ENCODE measurements at places on chromosomes 2 and 18.

DNA sequence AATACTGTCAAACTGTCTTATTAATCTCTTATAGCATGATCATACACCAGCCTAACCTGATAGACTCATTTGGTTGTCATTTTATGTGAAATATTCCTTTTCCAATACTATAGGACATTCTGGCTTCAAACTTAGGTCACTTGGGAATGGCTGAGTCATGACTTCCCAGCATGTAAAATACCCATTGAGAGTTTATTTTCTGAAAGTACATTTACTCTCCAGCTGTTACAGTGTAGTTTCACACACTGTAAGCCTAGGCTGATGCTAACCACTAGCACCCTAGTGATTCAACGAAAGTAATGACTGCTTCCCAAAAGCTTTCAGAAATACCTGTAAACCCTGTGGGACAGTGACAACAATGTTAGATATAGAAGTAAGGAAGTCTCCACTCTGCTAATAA is 93.8 kb downstream of the FIGN start:
- no peak for DNase-seq

GRCh38 chr2:106843910-106844250 is 42.1 kb downstream of the ST6GAL2 start:
- no peak for DNase-seq

GRCh38 chr2:144470334-144470733 is 49.6 kb downstream of the ZEB2 start:
- no peak for DNase-seq

DNA sequence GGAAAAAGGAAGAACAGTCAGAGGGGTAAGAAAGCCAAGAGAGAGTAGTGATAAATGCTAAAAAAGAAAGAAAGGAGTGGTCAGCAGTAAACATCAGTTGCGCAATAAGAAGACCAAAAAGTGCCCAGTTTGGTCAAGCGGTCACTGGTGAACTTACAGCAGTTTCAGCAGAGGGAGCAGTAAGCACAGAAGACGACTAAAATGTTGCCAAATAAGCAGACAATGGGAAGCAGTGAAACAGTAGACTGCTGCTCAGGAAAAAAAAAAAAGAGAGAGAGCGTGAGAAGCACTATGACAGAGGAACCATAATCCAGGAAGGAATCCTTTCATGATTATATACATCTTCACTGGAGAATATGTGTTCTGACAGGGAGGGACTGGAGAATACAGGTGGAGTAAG is 45.8 kb downstream of the DNAJC10 start:
- no peak for DNase-seq

- no peak for DNase-seq
These were observed 1474.0 kb upstream of the ACVR2A start for GRCh38 chr2:146370826-146371225.

GRCh38 chr2:206324869-206325268 is 50.4 kb downstream of the ZDBF2 start:
- no peak for DNase-seq

DNA sequence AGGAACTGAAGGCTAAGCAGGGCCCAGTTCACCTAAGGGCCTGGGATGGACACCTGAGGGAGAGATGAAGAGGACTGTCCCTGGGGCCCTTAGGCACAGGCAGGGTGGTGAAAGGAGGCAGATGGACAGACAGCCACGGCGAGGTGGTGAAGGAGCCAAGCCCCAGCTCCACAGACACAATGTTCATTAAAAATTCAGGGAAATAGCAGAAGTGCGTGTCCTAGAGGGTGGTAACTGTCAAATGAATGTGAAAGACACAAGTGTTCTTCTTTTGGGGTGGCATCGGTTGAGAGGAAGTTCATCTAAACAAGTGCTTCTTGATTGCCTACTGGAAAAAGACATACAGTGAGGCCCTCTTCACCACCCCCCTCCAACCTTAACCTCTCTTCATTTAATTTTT is 76.2 kb upstream of the SIX2 start:
- DNase-seq, result no peak

DNA sequence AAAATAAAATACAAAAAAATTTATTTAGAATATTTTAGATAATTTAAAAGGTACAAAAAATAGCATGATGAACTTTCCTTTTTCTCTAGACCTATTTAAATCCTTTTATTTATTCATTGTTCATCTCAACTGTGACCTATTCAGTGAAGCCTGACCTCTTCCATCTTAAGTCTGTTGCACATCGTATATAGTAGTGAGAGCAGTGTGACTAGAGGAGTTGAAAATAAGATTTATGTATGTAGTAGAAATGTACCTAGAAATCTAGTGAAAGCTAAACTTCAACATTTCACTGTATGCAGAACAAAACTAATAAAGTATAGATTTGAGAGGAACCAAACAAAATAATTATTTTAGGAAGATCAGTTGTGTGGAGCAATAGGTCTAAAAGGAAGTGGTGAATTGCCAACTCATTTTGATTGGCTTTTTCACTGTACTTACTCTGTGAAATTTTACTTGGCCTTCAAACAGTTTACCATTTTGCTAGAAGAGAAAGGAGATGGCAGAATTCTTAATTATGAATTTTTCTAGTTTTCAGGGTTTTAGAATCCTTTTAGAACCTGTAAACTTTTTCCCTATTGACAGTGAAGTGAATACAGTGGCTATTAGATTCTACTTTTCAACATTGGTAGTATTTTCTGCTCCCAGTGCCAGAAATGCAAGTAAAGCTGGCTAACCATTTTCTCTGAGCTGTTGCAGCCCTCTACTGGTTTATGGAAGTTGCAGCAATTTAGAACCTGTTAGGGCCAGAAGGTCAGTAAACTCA is 11.0 kb downstream of the ANKRD12 start:
- DNase-seq, result no peak

DNA sequence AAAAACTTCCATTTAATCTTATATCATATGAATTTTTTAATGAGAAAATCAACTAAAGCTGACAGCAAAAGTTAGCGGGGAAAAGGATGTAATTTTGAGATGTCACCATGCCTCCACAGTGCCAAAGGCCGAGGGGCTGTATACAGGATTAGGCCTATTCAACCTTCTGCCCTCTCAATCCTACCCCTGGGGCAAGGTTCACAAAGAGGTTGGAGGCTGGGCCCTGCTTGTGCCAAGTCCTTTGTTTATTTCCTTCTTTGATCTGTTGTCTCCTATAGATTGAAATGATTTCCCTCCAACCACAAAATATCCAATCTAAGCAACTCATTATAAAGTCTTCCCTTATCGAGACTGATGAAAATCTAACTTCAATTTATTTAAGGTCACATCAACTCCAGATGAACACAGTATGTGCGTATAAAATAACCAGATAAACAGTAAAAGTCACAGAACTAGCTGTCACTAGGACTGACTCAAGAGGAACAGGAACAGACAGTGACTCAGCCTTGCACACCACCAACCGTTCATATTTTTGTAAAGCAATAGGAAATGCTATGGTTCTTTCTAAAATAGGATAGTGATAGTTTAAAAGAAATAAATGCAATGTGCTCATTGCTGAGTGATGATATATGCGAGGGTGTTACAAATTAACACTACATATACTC is 95.8 kb downstream of the SLC25A12 start:
- no peak for DNase-seq

DNA sequence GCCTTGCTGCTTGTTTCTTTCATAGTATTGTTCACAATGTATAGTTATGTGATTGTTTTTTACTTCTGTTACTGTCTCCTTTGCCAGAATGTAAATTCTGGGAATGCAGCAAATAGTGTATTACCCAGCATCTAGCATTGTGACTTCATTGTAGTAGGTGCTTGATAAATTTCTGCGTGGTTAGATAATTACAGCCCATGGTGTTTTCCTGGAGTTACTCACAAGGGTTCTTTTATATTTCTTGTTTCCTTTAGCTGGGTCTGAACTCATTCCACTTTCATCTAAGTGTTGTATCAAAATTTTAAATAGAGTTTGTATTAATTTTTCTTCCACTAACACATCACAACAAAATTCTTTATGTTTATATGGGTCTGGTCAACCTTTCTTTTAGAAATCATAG is 132.6 kb downstream of the MAP4K4 start:
- DNase-seq, result no peak

DNA sequence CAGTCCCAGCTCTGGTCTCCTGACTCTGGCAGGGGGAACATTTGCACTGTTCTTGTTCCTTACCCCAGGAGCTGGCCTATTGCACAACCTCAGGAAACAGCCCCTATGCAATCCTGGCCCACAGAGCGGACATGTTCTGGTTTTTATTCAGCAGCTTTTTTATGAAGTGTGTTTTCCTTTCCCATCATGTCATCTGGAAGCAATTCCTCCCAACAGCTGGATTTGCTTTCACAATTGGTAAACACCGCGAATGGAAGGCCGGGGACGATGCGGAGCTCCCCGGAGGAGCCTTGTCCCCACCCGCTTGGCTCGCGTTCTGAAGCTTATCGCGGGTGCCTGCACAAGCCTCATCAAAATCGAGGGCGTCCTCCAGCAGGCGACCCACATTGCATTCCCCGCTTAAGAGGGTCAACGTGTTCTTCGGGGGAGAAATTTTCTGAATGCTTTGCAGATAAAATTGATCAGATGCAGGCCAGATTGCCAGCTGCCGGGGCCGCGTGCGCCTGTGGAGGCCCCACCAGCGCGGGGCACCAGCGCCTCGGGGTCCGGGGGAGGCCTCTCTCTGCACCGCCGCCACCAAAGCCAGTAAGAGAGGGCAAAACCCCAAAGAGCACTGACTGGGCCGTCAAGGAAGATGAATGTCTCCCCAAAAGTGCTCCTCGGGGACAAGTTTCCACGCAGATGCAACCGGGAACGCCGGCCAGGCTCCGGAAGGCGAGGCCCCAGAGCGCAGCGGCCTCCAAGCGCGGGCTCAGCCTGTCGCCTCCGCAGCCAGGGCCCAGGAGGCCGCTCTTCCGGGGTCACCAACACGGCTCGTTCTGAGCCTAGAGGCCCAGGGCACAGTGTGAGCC is 60.3 kb upstream of the SP3 start:
- no peak for DNase-seq

DNA sequence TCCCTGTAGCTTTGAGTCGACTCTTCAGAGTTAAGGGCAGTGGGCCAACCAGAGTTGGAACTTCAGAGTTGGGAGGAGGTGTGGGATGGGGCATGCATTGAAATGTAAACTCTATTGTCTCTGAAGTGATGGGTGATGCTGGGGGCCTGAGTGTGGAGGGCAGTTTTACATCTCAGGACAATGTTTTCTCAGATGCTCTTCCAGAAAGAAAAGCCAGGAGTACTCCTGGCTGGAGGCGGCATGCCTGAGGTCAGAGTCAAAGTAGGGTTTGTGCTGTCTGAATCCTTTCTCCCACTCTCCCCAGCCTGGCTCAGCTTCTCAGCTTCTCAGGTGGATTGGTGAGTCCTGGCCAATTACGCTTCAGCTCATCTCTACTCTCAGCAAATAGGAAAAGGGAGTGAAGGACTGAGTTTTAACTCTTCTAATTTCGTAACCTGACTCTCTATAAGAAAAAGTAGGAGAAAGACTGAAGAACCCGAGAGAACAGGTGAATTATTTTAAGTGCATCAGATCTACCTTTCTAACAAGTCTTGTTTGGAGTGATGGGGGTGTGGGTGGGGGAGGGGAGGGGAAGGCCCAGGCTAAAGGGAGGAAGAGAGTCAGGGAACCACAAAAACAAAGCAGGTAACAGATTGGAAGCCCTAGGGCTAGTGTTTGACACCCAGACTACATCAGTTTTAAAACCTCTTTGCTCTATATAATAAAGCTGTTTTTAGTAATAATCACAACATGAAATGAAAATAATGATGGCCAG is 107.5 kb upstream of the PELI1 start:
- no peak for DNase-seq

DNA sequence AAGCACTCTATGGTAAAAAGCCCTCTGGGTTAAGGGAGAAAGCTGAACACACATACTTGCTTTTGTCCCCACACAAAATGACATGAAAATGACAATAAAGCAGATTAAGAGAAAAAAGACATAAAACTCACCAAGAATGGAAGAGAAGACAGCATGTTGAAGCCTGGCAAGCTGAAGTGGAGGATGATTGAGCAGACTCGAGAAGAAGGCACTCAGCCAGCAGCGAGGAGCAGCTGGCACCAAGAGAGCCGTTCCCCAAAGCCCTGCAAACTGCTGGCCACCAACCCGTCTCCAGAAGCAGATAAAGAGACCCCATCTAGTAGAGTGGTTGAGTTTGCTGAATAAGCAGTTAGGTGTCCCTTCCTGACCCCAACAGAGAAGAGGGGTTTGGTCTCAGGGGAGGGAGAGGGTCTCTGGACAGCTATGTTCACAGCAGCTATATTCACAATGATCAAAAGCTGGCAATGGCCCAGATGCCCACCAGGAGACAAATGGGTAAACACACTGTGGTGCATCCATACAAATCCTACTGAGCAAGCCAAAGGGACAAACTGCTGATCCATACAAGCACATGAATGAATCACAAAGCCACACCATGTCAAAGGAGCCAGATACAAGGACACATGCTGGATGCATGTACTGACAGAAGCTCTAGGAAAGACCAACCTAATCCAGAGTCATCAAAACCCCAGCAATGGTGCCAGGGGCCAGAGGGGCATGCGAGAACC is 36.9 kb downstream of the FAM168B start:
- DNase-seq, result no peak

DNA sequence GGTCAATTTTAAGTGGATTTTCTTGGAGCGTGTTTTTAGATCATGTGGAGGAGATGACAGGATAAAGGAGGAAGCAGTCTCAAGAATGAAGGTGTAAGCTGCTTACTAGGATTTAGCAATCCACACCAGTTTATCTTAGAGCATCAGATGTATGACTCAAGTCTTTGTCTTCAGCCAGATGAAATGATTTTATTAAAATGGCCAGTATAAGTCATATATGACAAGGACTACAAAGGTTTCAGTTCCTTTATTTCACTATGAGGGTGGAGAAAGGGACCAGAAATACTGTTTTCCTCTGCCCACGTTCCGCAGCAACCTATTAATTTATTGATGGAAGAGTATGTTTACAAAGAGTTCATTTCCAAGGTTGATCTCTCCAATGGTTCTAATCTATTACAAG is 970.5 kb upstream of the SLC39A10 start:
- DNase-seq, result no peak

DNA sequence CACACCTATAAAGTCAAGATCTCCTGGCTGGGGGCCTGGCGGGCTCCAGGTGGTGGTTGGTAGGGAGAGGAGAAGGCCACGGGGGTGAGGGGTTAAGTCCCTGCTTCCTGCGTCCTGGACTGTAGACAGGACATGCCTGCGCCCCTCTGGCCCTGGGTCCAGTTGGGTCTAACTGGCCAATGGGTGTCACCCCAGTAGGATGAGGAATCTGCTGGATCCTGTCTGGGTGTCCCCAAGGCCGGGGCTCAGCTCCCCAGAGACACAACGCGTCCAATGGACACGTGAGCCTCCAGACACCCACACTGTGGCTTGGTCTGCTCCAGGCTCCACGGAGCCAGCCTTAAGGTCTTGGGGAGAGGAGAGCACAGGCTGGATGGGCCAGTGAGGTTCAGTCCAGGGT is 19.6 kb downstream of the AQP12A start:
- no peak for DNase-seq
